ENCODE measurements at places on chromosomes 7 and 10.

DNA sequence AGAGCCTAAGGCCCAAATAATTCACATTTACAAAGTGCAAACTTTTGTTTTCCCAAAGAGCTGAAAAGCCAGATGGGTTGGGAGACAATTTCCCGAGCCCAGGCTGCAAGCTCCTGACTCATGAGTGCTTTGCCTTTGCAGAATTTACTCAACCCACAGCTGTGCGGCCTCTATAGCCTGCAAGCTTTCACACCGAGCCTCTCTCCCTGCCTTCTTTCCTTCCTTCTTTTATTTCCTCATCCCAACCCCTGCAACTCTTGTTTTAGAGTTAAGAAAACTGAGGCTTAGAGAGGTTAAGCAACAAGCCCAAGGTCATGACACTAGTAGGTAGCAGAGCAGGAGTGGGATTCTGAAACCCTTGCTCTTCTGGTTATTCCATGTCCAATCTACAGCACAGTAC, 203.0 kb upstream of the GPR26 start:
- DNase-seq: no peak

- no peak for DNase-seq
These were observed 568 bp downstream of the MGAM2 start for GRCh38 chr7:142112086-142112485.

DNA sequence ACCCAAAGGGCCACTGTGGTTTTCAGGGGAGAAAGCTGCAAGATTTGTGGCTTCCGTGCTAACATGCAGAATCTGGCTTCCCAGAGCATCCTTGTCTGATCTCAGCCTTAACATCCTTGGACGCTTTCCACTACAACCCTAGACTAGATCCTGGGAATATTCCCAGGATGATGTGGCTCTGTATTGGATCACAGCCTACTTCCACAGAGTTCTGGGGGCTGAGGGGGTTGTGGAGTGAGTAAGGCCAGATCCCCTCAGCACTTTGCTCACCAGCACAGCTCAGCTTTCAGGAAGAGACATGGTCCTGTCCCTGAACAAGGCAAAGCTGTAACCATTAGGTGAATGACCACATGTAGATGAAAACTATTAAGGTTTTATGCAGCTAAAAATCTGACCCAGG, 241.3 kb upstream of the MYO3A start:
- no peak for DNase-seq

GRCh38 chr7:2873686-2874551, 29.8 kb upstream of the GNA12 start:
- peak; percentile 46 for DNase-seq

GRCh38 chr10:14749070-14749809, 25.5 kb downstream of the FAM107B start:
- DNase-seq: no peak

GRCh38 chr10:30784897-30785605, 155.5 kb upstream of the LYZL2 start:
- peak; percentile 24 for DNase-seq

DNA sequence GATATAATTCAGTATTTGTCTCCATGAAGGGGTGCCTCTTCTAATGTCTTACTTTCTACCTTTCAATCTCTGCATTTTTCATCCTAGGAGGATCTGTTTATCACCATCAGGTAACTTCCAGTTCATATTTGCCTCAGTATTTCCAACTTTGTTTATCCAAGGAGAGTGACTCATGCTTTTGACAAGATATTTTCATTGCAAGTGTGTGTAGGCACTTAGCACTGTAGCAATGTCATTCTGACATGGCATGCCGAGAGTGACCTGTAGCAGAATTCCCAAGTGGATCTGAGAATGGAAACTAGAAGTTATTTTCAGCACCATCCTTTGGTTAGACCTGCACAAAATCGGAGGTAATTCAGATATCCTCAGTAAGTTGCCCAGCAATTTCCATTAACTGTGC, 129.9 kb downstream of the INHBA start:
- DNase-seq: no peak

- DNase-seq: no peak
These were observed 60.6 kb upstream of the DNAAF5 start for GRCh38 chr7:665736-666453.

- DNase-seq: no peak
These were observed 57.2 kb downstream of the C7orf25 start for GRCh38 chr7:42854571-42855118.

DNA sequence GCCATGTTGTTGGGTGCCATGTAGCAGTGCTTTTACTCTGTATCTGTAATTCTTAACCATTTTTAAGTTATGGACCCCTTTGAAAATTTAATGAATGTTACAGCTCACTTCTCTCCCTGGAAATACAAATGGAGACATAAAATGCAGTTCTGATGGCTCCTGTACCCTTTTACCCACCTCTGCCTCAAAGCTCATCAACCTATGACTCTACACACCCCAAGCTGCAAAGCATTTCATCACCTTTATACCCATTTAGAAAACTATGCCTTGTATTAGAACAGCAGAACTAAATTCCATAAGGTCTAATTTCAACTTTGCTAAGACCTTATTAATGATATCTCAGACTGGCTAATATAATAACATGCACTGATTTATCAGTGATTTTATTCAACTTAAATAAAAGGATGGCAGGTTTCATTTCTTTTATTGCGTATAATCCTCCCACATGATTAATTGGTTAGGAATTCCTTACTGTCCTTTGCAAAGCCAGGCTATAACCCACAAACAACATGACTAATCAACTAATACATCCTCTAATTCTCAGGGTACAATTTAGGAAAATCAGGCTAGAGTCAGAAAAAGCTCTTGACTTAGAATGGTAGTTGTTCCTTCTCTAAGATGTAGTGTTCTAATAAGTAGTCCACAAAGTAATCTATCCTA, 68.1 kb downstream of the CPEB3 start:
- no peak for DNase-seq

DNA sequence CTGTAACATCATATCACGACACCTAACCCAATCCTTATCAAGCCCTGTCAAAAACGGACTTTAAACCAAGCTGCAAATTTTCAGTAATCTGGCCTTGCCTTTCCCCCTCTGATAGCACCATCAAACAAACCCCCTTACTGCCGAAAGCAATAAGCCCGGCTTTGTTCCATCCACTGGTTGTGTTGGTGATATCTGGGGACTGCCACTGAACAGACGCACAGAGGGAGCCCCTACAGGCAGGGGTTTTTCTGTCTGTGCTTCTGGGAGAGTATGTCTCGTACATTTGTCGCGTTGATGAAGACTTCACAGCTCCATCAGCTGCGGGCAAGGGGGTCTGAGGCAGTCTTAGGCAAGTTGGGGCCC, 550 bp upstream of the PLAU start:
- peak; percentile 10 for DNase-seq

- no peak for DNase-seq
These were observed 265.9 kb upstream of the ZMIZ1 start for GRCh38 chr10:78802866-78803265.

DNA sequence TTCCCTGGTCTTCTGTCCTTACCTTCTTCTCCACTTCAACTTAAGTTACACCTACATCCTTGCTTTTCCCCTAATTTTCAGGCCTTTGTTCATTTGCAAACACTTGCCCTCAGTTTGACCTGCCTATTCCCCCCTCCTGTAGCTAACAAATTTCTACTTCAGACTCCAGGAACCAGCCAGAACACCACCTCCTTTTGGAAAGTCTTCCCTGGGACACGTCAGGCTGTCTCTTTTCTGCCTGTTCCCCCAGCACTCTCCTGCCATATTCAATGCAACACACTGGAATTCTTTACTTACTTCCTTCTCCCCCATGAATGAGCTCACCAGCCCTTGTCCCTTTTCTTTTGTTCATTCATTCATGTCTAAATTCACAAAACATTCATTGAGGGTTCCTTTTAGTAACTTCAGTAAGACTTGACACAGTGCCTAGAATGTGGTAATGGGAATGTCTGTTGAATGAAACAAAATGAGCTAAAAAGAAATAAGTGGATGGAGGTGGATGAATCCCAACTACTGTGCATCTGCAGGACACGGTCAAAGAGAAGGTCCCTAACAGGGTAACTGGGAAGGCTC, 478.0 kb downstream of the KCNMA1 start:
- DNase-seq: no peak

DNA sequence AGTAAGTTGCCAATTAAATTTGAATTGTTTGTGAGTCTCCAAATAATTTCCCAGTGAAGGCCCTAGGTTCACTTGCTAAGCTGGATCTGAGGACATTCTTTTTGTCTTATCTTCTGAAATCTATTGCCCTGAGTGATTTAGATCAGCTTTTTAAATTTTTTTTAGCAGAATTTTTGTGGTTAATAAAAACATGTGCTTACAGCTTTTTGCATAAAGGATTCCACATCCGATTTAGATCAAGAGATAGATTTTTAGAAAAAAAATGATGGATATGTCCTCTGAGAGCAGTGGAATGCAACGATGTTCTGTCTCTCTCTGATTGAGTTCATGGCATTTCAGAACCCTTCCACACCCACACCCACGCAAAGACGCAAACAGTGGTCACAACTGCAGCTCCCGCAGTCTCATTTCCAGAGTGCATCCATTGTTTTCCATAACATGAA, 358.8 kb downstream of the SUGCT start:
- no peak for DNase-seq

GRCh38 chr7:120709972-120710320, 148.0 kb downstream of the TSPAN12 start:
- no peak for DNase-seq

- no peak for DNase-seq
These were observed 7.6 kb downstream of the ARHGAP12 start for GRCh38 chr10:31921031-31921430.

GRCh38 chr10:119313644-119314043, 106.3 kb downstream of the GRK5 start:
- DNase-seq: peak; percentile 76

- DNase-seq: no peak
These were observed 359.4 kb upstream of the CELF2 start for GRCh38 chr10:10658172-10658785.

- no peak for DNase-seq
These were observed 2.6 kb downstream of the MEST start for GRCh38 chr7:130494431-130494858.

GRCh38 chr10:6204063-6204340, 1.3 kb downstream of the PFKFB3 start:
- peak; percentile 78 for DNase-seq

- DNase-seq: no peak
These were observed 450.7 kb downstream of the KCNMA1 start for GRCh38 chr10:77186936-77187335.

DNA sequence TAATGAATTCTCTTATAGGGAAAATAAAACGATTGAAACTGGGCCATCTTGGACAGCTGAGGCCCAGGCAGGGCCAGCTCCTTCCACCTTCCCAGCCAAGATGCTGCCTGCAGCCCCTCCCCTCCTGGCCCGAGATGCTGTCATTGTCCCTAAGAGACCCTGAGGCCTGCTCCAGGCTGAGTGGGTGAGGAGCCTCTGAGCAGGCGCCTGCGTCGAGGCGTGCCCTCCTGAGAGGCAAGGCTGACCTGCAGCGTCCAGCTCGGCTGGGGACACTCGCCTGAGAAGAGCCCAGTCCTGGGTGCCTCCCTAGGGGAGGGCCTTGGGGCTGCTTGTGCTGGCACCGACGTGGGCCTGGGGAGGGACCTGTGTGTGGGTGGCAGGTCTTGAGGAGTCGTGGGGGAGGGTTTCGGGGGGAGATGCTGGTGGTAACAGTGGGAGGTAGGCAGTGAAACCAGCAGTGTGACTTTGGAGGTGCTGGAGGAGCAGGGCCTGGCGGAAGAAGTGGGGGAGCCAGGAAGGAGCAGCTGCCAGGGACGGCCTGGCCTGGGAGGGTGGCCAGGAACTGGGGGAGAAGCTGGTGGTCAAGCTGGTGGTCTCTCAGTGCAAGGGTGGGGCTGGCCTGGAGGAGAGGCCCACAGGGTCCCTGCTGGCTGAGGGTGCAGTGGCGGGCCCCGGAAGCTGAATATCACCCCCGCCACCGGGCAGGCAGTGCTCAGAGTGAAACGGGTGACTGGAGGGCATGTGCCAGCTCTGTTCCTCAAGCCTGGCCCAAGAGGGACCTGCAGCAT, 7.9 kb downstream of the GPR146 start:
- DNase-seq: no peak

- DNase-seq: no peak
These were observed 99.8 kb downstream of the NKX6-2 start for GRCh38 chr10:132685921-132686680.

DNA sequence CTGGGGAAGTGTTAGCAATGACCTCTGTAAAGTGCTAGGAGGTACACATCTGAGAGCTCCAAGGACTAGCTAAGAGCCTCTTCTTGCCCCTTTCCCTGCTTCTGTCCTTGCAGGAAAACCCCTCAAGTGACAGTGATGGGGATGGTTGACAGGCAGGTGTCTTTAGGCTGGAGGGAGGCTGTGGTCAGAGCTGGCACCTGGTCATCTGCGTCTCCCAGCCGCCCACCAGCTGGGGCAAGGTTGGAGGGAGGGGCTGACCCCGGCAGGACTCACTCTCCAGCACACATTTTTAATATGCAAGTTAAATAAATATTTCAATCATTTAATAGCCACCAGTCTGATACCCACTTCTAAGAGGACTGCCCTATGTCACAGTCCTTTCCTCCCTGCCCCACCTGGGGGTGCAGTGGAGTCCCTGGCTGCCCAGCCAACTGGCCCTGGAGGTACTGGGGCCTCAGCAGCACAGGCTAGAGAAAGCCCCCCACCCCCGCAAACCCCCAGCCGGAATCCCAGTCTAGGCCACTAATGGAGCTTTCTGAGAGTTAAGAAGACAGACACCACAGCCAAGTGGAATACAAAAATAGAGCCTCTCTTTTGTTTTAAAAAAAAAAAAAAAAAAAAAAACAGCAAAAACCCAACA, 6.3 kb downstream of the FGF8 start:
- no peak for DNase-seq

DNA sequence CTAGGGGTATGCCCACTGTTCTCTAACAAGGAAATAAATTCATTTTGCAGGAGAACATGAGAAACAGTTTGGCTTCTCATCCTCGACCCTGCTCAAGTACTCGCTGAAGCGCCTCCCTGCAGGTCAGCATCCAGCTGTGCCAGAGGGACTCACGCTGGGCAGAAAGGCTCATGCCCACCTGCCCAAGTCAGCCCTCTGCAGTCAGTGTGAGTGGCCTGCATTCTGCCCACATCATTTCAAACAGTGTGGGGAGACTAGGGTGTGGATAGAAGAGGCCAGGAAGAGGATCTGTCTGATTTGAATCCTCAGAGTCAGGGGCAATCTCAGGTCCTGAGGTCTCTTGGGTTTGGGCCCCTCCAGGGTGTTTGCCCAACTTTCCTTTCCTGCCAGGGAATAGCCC, 297.8 kb downstream of the ELMO1 start:
- no peak for DNase-seq

DNA sequence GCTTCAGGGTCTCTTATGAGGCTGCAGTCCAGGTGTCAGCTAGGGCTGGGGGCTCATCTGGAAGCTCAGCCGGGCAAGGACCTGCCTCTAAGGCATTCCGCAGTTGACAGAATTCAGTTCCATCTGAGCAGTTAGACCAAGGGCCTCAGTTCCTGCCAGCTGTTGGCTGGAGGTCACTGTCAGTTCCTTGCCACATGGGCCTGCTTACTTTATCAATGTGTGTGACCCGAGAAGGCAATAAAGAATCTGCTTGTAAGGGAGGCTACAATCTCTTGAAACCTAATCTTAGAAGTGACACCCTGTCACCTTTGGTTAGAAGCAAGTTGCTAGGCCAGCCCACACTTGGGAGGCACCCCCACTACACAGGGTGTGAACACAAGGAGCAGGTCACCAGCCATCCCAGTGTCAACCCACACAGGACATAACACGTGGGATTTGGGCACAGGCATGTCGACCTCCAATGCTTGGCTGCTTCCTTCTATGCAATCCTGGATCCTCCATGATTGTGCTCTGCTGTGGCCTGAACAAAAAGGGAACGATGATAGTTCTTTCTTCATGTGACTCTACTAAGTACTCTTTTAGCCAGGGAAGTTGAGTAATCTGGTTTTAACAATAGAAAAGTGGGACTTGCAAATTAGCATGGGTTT, 41.8 kb downstream of the MTURN start:
- no peak for DNase-seq

- no peak for DNase-seq
These were observed 14.6 kb downstream of the ADRB1 start for GRCh38 chr10:114058297-114058696.
